ENCODE measurements at places on chromosomes 3 and 15.

DNA sequence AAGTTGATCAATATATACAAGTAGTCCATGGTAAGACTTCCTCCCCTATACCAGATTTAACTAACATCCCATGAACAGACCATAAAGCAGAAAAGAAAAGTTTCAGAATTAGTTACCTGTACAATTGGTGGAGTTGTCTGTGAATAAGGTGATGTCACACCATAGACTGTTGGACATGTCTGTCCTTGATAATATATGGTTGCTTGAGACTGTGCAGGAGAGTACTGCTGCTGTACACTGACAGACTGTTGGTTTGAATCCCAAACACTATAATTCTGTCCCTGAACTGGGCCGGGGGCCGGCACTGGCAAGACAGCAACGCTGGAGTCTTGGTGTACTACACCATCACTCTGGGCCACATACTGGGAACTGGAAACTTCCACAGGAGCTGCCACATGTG is 77.2 kb downstream of the NBEAL2 start:
- peak overlapping the region; percentile 11 for H3K4me3 ChIP-seq
- DNase-seq = no peak
- H3K36me3 ChIP-seq = peaks cover 13% of the 10 kb centered on the region
- H3K27me3 ChIP-seq = no peaks in the 10 kb centered on the region

GRCh38 chr15:70584838-70585706 is 178.3 kb downstream of the UACA start:
- peak; percentile 60 for DNase-seq
- peaks cover 18% of the 10 kb centered on the region for H3K4me1 ChIP-seq
- peak overlapping the region; percentile 85 for H3K4me3 ChIP-seq
- no peak overlapping the region for H3K27ac ChIP-seq
- H3K27me3 ChIP-seq = peaks cover 34% of the 10 kb centered on the region

- no peak for DNase-seq
- peaks cover 23% of the 10 kb centered on the region for H3K27me3 ChIP-seq
- H3K4me3 ChIP-seq = no peak overlapping the region
These were observed 13.9 kb downstream of the PLXND1 start for GRCh38 chr3:129592381-129593131.

- H3K4me3 ChIP-seq = peak overlapping the region; percentile 88
- no peak for DNase-seq
- H3K27ac ChIP-seq = peak overlapping the region; percentile 46
- H3K4me1 ChIP-seq = peaks cover 10% of the 10 kb centered on the region
These were observed 1.0 kb upstream of the CEP70 start for GRCh38 chr3:138594935-138595610.

DNA sequence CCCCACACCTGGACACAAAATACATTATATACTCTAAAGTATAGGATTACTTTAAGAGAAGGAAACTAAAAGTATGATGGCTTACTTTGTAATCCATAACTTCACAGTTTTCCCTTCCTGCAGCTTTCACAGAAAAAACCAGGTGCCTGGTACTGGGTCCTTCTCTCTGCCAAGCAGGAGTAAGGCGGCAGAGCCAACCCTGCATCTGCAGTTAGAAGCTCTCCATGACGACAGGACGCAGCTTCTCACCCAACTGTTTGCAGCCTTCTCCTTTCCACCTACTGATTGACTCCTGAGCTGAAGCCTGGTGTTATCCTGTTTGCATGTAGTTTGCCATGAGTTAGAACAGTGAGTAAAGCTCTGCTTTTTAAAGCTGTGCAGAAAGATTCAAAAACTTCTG is 6.7 kb downstream of the MRAS start:
- H3K4me1 ChIP-seq = no peaks in the 10 kb centered on the region
- DNase-seq = no peak
- H3K27ac ChIP-seq = no peak overlapping the region
- H3K27me3 ChIP-seq = peaks cover 23% of the 10 kb centered on the region
- no peak overlapping the region for H3K4me3 ChIP-seq

- H3K4me3 ChIP-seq = no peak overlapping the region
- H3K4me1 ChIP-seq = no peaks in the 10 kb centered on the region
- peaks cover 6% of the 10 kb centered on the region for H3K27me3 ChIP-seq
- no peak for DNase-seq
- no peak overlapping the region for H3K27ac ChIP-seq
- H3K36me3 ChIP-seq = no peaks in the 10 kb centered on the region
These were observed 57.6 kb upstream of the APEH start for GRCh38 chr3:49616491-49616941.

- H3K4me3 ChIP-seq = no peak overlapping the region
- H3K36me3 ChIP-seq = no peaks in the 10 kb centered on the region
- no peak overlapping the region for H3K27ac ChIP-seq
These were observed 574.6 kb upstream of the ARPP21 start for GRCh38 chr3:35064761-35065160.

GRCh38 chr3:156642750-156643728 is 31.4 kb upstream of the TIPARP start:
- H3K27me3 ChIP-seq = peaks cover 4% of the 10 kb centered on the region
- peaks cover 18% of the 10 kb centered on the region for H3K4me1 ChIP-seq
- H3K36me3 ChIP-seq = peaks cover 5% of the 10 kb centered on the region

DNA sequence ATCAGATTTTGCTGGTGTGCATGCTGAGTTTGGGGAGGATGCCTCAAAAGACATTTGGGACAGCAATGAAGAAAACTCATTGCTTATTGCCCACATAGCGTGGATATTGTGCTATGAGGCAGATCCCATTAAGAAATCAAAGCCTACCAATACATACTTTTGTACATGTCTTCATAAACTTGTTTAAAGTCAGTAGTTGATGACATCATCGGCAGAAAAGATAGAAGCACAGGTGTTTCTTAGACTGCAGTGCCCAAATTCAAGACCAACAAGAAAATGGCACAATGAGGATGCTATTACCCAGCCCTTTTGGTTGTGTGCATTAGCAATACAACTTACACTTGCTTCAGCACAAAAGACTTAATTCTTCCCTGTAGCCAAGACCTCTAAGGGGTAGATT is 428.7 kb upstream of the RARB start:
- DNase-seq = no peak
- no peak overlapping the region for H3K4me3 ChIP-seq
- H3K27ac ChIP-seq = no peak overlapping the region
- no peaks in the 10 kb centered on the region for H3K36me3 ChIP-seq
- no peaks in the 10 kb centered on the region for H3K4me1 ChIP-seq

- H3K36me3 ChIP-seq = peaks cover 2% of the 10 kb centered on the region
- no peak overlapping the region for H3K27ac ChIP-seq
- DNase-seq = no peak
- no peak overlapping the region for H3K4me3 ChIP-seq
- peaks cover 10% of the 10 kb centered on the region for H3K27me3 ChIP-seq
- peaks cover 12% of the 10 kb centered on the region for H3K4me1 ChIP-seq
These were observed 5.2 kb downstream of the GRM2 start for GRCh38 chr3:51712038-51712420.

DNA sequence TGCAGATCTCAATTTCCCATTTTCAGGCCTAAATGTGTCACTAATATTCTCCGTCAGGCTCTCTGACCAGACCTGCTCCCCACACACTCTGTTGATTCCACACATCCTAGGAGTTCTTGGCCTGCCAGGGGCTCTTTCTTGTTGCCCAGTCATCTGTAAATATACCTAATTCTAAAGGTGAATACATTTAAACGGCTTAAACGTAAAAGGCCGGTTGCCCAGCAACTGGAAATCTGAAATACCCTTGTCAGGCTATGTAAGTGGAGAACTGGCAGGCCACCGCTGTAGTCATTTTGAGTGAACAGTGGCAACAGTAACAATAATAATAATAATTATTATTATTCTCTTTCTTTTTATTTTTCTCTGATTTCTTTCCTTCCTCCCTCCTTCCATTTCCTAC is 302.7 kb downstream of the AGBL1 start:
- peaks cover 11% of the 10 kb centered on the region for H3K27me3 ChIP-seq
- H3K36me3 ChIP-seq = no peaks in the 10 kb centered on the region
- no peak overlapping the region for H3K27ac ChIP-seq
- DNase-seq = no peak

GRCh38 chr15:47603026-47603425 is 114.3 kb upstream of the SEMA6D start:
- no peak overlapping the region for H3K27ac ChIP-seq
- DNase-seq = no peak
- H3K4me3 ChIP-seq = no peak overlapping the region
- no peaks in the 10 kb centered on the region for H3K27me3 ChIP-seq

Measured in activated T-cell treated with anti-CD3 and anti-CD28 coated beads, Interleukin-2, amount 50 U/mL, for 72 hours (primary cell).